Aortic smooth muscle cell (primary cell): ENCODE measurements at places on chromosomes 13 and 19. TPM values are rescaled to one million over a fixed set of nuclear protein-coding genes. Genes with fewer than 3 reads are reported as not detected.

OSCAR gene
- total RNA-seq = 0.06 and 0.13 TPM in 2 replicates

ZNF486 gene
- 3.4 and 4.2 TPM in 2 replicates for total RNA-seq

IL17D gene
- 5.3 and 13.7 TPM in 2 replicates for total RNA-seq

LRRC8E gene
- total RNA-seq = 5.5 and 6.9 TPM in 2 replicates

PRX gene
- total RNA-seq = 0.92 and 1.2 TPM in 2 replicates

ZNF628 gene
- 0.66 and 0.87 TPM in 2 replicates for total RNA-seq

PSG7 gene
- not detected in 2 replicates for total RNA-seq
